ENCODE measurements at places on chromosomes 7 and 10. TPM values are rescaled to one million over a fixed set of nuclear protein-coding genes. Genes with fewer than 3 reads are reported as not detected.
A peak's percentile ranks its signal among the peaks of the same experiment; 100 is the strongest.

ANKRD30A gene
- polyA plus RNA-seq = not detected

TUBAL3 gene
- polyA plus RNA-seq = 0.22 TPM

LIPF gene
- 0.46 TPM for polyA plus RNA-seq

DNA sequence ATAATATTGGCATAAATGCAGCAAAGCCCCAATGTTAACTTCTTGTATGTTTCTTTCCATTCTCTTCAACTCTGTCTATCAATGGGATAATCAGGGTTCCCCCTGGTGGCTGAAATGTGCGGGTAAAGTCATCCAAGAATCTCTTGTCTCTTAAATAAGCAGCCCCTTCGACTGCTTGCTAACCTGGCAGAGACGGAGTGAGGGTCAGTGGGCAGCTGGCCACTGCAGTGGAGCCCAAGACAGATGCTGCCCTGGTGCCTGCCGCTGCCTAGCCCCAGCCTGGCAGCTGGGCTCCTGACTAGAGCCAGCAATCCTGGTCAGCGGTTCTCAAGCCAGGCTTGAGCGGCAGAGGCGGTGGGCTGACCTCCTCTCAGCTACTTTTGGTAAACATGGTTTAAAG lies 248.9 kb downstream of the COBL start:
- peak; percentile 15 for DNase-seq

DNA sequence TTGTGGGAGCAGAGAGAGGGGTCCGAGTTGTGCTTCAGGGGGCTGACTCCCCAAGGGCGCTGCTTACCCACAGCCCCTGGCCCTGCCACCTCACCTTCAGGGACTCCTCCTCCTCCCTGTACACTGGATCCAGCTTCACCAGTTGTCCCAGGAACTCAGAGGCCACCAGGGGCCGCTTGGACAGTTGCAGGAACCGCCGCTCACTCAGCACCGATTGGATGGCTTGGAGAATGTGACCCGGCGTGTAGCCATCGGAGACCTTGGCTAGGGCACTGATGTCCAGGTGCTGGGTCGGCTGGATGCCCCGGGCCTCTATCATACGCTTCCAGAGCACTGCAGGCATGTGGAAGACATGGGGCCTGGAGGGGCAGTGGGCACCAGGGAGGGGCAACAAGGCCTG lies 4.5 kb upstream of the ASB10 start:
- DNase-seq = no peak

DNA sequence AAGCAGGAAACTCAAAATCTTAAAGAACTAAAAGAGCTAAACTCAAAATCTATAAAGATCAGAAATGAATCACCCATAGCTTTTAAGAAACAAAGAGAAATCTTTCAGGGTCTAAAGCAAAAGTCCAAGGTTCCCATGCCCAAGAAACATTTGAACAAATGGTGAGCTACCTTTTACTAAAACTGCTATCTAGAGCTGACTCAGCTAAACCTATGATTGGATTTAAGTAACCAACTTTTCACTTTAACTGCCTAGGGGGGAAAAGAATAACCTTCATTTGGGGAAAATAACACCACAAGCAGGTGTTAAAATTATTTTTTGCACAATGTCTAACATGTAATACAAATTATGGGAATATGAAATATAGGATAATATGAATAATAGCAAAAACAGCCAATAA lies 328.4 kb downstream of the PHF14 start:
- no peak for DNase-seq

DNA sequence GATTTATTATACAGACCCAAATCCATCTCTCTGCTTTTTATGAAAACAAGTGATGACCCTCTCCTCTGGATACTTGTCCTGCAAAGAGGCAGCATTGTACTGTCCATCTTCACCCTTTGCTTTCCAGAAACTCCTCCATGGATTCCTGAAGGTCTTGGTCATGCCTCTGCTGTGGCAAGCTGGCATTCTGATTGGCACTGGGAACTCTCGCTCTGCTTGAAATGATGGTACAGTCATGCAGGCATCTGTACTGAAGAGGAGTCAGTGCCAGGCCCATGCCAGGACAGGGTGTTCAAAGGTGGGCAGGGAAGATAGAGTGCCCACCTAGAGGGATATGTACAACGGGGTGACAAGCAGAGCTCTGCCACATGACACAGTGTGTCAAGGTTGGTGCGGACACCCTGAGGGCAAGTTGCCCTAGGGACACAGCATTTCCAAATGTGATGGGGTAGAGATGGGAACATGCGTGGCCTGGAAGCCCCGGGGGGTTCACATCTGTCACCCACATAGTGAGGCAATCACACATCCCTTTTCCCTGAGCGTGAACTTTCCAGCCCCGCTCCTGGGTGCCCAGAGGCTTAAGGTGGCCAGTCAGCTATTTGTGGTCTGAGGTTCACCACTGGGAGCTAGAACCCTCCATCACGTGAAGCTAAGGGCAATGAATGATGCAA lies 235.7 kb upstream of the TCERG1L start:
- DNase-seq = no peak

- DNase-seq = no peak
Measured at GRCh38 chr10:113278221-113278620, 274.6 kb upstream of the HABP2 start.

DNA sequence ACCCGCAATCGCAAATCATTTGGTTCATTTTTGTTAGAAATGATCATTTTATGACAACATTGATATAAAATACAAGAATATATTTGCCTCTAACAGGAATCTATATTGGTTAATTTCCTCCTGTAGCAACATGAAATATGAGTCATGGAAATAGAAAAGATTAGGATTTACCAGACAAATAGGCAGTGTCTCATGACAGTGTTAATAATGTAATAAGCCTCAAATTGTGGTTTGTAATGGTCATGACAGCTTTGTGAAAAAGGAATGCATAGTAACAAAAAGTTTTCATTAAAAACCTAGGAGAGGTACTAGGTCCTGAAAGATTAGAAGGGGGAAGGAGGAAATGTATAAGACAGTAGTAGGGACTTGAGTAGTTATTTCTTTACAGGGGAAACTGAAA lies 7.9 kb upstream of the SLK start:
- DNase-seq = no peak

DNA sequence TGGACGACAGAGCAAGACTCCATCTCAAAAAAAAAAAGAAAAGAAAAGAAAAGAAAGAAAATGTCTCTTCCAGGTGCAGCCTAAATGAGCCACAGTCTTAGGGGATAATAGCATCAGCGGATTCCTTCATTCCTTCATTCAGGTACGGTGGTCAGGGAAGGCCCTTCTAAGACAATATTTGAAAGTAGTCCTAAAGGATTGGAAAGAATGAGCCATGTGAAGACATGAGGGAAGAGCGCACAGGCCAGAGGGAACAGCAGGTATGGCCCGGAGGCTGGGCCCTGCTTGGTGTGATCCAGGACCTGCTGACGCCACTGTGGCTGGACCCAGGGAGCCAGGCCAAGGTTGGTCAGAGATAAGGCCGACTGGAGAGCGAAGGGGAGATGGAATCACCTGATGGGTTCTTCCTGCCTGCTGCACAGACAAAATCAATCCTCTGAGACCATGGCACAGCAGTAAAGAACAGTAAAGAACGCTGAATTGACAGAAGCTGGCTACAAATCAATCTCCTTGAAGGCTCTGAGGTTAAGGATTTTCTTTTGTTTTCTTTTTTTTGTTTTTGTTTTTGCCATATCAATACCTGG lies 16.3 kb upstream of the MKRN1 start:
- no peak for DNase-seq

GRCh38 chr7:133771788-133772419 lies 355.2 kb upstream of the LRGUK start:
- DNase-seq = no peak

DNA sequence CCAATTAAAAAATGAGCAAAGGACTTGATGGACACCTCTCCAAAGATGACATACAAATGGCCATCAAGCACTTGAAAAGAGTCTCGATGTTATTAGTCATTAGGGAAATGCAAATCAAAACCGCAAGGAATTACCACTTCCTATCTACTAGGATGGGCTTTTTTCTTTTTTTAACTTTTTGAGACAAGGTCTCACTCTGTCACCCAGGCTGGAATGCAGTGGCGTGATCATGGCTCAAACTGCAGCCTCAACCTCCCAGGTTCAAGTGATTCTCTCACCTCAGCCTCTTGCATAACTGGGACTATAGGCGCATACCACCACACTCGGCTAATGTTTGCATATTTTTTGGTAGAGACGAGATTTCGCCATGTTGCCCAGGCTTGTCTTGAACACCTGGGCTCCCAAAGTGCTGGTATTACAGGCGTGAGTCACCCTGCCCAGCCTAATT lies 13.6 kb downstream of the NKX1-2 start:
- no peak for DNase-seq

DNA sequence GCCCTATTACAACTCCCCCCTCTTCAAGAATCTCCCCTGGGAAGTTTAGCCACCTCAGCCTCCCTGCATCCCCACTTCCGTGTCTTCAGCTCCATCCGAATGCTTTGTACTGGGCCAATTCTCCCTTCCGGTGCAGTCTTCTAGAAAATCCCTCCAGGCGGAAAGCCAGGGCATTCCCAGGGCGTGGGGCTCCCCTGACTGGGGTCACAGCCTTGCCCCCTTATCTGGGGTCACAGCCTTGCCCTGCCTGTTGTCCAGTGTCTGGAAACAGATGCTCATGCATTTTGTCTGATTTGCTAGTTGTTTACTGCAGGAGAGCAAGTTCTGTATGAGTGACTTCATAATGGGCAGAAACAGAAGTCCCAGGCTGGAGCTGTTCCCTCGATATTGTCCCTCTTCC lies 112.5 kb upstream of the TCERG1L start:
- DNase-seq = no peak

- DNase-seq = no peak
Measured at GRCh38 chr7:137755427-137755826, 91.3 kb downstream of the DGKI start.

Measured in left renal cortex interstitium (tissue), 4 donors.